ENCODE measurements at places on chromosomes 6 and 20.

DNA sequence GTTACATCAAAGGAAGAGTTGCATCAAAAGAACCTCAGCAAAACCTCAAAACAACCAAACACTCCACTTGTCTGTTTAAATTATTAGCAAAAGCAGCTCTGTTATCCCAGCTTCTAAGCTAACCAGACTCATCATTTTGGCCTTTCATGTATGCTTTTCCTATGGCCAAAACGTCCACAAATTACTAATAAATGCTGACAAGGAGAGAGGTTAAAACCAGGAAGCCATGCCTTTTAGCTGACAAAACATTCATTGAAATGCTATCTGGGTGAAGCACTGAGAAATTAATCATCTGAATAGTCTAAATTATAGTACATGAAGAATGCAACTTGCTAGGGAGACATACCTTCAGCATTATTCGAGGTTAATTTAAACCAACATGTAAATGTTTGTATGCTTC is 80.6 kb downstream of the LAMA2 start:
- DNase-seq: no peak

DNA sequence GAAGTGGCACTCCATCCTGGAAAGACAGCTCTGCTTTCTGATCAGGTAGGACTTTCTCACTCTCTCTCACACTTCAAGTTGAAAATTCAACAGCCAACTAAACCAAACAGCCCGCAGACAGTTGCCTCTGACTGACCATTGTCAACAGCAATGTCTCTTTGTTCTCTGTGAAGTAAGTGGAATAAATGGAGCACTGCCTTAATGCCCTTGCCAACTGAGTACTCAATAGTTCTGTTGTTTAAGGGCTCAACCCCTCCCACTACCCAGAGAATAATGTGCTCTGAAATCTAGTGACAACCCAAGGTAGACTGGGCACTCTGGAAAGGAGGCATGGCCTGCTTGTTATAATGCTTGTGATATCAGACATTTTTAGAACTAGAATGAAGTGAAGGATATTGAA is 16.8 kb upstream of the BCLAF1 start:
- DNase-seq: no peak

GRCh38 chr6:125104425-125104824 is 49.1 kb upstream of the TPD52L1 start:
- DNase-seq: no peak

DNA sequence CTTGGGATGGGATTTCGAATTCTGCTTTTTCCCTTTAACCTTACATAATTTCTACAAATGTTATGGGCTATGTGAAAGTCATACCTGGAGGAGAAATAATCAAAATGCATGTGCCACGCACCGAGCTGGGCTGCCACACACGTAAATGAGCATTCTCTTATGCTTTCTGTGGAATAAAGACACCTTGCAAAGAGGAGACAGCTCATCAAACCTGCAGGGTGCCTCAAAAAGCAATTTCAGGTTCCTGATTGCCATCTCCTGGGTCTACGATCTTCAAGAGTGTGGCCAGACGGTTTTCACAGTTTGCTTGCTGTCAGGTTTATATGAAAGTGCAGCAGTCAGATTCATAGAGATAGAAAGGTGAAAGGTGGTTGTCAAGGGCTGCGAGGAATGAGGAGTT is 36.6 kb downstream of the DUSP22 start:
- no peak for DNase-seq

- DNase-seq: no peak
These were observed 6.6 kb upstream of the FABP7 start for GRCh38 chr6:122772724-122773415.

DNA sequence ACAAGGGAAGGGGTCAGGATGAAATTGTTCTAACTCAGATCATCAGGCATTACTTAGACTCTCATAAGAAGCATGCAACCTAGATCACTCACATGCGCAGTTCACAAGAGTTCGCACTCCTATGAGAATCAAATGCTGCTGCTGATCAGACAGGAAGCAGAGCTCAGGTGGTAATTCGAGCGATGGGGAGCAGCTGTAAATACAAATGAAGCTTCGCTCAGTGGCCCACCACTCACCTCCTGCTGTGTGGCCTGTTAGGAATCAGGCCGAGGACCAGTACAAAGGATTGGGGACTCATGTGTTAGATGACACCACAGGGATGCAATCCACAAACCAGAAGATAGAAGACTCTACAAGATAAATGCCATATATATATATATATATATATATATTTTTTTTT is 31.5 kb upstream of the TOP1 start:
- DNase-seq: no peak

DNA sequence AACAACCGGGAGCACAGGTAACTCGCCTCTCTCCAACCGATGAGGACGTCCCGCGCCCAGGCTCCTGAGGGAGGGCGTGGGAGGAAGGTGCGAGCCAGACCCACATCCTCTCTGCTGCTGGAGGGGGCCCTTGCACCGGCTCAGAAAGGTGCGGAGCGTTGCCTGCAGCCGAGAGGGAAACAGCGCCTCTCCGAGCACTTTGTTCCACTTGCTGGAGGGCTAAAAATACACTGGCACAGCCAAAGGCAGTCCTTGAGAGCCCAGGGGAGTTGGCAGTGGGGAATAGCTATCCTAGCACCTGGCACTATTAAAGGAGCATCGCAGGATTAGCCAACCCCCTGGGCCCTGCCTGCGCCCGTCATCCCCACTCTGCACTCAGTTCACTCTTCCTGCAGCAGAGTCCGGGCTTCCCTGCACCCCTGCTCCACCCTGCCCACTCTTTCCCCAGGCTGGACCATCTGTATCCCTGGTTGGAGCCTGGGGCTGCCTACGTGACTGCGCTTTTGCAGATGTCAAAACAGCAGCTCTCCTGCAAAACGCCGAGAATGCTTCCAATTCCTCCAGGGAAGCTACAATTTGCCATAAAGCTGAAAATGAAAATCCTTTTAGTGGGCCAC is 108.9 kb downstream of the SNX5 start:
- no peak for DNase-seq

DNA sequence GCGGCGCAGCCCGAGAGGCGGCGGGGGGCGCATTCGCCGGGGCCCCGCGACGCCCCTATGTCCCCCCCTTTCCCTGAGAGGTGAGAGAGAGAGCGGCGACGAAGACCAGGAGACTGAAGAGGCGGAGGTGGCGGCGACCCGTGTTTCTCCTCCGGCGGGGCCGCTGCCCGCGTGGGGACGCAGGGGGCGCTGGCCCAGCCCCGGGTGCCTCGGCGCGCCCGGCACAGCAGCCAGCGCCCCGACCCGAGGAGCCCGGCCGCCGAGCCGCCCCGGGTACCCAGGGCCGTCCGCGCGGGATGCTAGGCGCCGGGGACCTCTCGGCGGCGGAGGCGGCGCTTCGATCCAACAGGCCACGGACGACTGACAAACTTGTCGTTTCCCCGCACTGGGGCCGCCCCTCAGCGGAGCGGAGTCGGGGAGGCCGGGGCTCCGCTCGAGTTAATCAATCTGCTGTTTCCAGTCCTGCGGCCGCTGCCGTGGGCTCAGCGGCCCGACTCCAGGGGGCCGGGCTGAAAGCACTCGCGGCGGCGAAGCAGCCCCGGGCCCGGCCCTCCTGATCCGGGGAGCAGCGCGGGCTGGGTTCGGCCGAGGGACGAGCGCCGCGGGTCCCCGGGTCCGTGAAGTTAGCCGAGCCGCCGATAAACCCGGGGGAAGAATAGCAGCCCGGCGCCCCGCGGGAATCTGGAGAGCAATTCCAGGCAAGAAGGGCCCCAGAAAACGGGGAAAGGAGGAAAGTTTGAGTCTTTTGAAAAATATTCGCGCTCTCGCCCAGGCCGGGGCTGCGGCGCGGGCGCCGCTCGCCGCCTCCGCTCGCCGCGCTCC is 631 bp downstream of the MDGA1 start:
- no peak for DNase-seq

DNA sequence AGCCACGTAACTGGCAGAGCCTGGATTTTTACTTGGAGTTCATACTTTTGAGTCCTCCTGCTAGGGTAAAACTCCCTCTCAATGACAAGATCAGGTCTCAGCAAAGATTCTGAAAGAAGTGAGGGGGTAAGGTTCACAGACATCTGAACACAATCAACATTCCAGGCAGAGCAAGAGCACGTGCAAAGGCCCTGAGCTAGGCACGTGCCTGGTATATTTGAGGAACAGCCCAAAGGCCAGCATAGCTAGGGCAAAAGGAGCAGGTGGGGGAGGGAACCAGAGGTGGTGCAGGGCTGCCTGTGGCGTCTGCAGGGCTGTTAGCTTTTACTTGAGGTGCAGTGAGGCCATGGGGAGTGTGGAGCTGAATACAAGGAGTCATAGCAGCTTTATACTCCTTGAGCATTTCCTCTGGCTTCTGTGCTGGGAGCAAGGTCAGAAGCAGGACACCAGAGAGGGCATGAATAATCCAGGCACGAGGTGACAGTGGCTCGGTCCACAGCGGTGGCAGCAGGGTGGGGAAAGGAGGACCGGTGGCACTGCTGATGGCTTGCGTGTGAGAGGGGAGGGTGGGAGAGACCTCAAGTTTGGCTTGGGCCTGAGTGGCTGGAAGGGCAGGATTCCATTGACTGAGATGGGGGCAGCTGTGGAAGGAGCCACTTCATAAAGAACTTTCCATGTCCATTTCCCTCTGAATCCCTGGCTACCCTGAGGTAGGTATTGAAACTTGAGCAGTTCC is 57.0 kb downstream of the DLGAP4 start:
- no peak for DNase-seq

DNA sequence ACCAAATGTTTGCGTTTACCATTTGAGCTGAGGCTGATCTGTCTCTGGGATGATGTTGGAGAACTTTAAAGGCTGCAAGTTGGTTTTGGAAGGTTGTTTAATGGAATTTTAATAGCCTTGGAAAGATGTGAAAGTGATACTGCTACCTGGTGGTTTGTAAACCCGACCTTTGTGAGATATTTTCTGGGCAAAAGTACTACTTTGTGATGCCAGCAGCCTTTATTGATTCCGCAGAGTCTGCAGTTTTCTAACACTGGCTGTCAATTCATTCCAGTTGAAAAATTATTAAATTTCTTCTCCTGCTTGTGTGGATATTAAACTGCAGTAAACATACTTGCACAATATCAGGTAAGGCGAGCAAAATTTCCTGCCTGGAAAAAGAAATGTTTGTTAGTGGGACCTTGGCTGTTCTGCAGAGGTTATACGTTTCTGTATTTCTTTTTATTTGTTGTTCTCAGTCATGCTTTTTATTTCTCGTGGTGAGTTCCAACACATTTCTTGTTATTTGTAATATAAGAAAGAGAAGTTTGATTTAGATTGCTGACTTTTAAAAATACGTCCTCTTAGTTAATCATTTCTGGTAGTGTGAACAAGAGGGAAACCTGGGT is 322.5 kb downstream of the CDKAL1 start:
- no peak for DNase-seq

- no peak for DNase-seq
These were observed 416 bp upstream of the POLR1H start for GRCh38 chr6:30060606-30061091.

- DNase-seq: peak; percentile 63
These were observed 152.3 kb downstream of the ZMYND8 start for GRCh38 chr20:47204008-47204849.

DNA sequence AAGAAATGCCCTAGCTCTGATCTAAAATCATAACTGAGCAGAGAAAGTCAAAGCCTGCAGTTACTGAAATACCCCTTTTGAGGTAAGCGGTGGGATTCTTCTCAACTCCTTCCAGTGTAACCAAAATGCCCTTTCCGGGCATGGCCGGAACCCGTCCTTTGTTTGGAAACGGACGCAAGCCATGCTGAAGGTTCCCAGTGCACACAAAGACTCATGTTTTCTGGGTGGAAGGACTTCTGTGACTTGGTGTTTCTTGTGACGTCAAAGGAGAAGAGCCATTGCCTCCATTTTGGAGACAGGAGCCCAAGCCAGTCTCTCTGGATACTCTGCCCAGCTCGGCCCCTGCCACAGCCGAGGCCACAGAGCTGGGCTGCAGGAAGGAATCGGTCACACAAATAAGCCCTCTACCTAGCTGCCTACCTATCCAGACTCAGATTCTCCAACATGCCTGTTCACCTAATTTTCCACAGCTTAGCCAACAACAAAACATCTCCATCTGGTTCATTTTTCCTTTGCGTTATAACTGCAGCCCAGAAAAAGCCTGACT is 182.8 kb downstream of the TBXT start:
- DNase-seq: no peak
